NCI-H2029 (cell line): ENCODE measurements at places on chromosomes 3 and 15.

DNA sequence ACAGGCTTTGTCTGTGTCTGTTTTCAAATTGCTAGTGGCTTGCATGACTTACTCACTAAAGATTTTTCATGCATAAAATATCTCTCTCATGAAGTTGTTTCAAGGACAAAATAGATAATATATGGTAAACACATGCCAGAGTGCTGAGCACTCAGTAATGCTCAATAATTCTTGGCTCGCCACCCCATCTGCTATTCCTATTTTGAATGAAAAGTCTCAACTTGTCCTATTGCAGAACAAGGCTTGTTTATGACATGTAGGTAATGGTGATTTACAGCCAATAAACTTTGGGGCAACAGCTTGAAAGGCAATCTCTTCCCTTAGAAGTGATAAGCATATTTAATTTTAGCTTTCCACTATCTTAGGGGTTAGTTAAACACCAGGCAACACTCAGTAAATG is 789.0 kb upstream of the ROBO1 start:
- no peak for DNase-seq

DNA sequence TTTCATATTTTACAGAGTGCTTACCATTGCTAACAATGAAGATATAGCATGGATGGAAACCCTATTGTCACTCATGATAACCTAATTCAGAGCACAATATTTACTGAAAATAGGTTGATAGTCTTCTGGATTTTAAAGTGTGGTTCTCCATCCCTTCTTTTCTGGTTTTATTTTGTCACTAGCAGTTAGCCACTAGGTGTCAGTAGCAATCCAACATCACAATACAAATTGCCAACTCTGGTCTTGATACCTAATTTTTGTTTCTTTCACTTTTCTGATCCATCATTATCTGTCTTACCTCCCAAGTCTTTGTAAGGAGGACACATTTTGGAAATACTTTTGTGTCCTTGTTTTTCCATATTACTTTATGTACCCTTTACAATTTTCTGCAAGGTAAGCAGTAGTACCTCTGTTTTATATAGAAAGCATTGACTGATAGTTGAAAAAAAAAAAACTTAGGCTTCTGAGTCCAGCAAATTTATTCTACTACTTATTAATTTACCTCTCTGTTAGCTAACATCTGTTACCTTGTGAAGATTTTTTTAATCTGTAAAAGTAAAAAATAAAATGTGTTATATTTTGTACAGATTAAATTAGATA is 28.3 kb upstream of the CRYBG3 start:
- DNase-seq, result peak; percentile 5

DNA sequence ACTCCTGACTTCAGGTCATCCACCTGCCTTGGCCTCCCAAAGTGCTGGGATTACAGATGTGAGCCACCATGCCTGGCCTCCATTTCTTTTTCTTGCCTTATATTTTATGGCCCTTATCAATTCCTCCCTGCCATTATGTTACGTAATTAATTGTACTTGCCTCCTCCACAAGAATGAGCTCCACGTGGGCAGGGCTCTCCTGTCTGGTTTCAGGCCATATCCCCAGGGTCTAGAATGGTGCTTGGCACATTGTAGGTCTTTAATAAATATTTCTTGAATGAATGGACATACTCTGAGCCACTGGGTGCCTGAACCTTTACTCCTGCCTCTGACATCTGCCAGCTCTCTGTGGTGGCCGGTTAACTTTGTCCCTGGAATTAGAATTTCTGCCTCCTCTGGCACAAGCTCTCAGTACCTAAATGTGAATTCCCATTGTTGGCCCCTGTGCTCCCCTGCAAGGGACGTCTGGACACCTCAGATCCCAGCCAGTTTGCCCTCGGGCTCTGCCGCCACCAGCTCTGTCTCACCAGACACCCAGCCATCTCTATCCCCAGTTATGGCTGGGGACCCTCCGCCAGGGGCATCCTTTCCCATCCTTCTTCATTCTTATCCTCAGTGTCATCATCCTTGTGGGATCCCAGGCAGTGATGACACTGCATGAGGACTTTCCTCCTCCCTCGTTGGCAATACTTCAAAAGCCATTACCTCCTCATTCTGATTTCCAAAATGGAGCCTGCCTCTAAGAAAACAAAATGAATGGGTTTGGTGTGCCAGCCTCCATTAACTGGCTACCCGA is 165.6 kb upstream of the SMAD3 start:
- no peak for DNase-seq

GRCh38 chr3:10876661-10877060 is 60.6 kb downstream of the SLC6A11 start:
- DNase-seq, result peak; percentile 76

DNA sequence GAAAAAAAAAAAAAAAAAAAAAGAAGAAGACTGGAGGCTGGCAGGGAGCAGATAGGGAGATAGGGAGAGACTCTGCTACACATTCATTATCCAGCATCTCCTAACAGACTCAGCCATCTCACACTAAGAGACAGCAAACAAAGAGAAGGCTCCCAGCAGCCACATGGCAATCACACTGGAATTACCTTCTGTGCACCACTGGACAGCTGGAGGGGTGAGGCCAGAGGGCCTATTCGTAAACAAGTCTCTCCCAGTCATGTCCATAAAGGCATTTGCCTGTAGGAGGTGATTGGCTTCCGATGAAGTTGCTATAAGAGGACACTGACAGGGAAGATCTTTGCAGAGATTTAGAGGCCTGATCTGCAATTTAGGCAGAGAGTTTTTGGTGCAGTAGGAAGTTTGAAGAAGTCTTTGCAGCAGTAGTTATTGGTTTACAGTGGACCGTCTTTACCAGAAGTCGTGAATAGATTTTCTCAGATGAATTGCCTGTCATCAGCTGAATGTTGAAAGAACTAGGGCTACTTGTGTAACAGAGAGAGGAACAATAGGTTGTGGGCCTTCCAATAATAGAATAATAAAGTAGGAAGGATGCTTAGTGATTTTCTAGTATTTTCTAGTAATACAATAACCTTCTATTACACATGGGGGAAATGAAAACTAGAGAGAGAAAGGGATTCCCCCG is 89.7 kb downstream of the TP63 start:
- DNase-seq, result no peak
